ENCODE measurements at places on chromosomes 3 and 15. TPM values are rescaled to one million over a fixed set of nuclear protein-coding genes. Genes with fewer than 3 reads are reported as not detected.

The C3orf49 gene
- polyA plus RNA-seq, result not detected

The ZMYND10 gene
- polyA plus RNA-seq, result 0.87 TPM

The ADAMTS17 gene
- 0.05 TPM for polyA plus RNA-seq

The LRRIQ4 gene
- not detected for polyA plus RNA-seq

DNA sequence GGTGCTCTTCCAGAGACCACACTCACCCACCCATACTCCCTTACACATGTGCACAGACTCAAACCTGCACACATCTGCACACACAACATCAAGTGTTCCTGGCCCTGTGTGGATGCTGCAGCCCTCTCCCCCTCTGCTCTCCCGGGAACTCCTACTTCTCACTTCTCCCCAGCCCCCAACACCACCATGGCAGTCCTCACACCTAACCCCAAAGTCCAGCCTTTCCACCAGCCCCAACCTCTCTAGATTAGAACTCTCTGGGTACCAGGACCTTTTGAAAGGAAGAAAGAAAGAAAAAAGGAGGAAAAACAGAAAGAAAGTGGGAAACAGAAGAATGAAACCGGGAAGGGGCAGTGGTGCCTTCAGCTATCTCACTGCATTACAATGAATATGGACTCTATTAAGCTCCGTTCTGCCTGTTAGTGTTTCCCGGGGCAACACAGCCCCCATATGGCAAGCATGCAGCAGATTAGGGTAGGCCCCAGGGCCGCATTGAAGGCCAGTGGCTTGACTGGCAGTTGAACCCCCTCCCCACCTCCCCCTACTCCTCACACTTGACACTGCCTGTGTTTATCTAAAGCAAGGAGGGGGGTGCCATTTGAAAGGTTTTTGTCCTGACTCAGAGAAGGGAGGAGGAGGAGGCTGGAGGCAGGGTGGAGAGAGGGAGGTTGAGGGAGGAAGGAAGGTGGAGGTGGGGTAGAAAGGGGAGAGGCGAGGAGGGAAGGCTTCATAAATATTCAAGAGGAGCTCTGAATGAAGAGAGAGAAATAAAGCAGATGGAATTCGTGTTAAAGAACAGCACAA is 30.1 kb downstream of the BOC start:
- no peak for DNase-seq

- no peak for DNase-seq
These were observed 10.6 kb downstream of the HCN4 start for GRCh38 chr15:73357999-73358665.

GRCh38 chr15:59699810-59700431 is 10.8 kb upstream of the BNIP2 start:
- DNase-seq, result no peak

- no peak for DNase-seq
These were observed 86.8 kb upstream of the PSMD6 start for GRCh38 chr3:64110071-64110470.

DNA sequence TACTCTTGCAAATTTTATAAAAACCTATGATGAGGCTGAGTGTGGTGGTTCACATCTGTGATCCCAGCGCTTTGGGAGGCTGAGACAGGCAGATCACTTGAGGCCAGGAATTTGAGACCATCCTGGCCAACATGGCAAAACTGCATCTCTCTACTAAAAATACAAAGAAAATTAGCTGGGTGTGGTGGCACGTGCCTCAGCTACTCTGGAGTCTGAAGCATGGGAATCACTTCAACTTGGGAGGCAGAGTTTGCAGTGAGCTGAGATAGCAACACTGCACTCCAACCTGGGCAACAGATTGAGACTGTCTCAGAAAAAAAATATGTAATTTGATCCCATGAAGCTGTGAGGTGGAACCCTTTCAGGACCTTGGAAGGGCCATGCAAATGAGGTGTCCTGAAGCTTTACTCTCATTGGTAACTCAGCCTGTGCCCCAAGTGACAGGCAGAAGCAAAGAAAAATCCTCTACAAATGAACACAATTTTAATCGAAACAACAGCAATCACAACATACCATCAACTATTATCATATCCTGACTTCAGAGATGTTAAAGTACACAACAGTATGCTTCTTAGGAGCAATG is 84.6 kb upstream of the CDV3 start:
- DNase-seq, result no peak

DNA sequence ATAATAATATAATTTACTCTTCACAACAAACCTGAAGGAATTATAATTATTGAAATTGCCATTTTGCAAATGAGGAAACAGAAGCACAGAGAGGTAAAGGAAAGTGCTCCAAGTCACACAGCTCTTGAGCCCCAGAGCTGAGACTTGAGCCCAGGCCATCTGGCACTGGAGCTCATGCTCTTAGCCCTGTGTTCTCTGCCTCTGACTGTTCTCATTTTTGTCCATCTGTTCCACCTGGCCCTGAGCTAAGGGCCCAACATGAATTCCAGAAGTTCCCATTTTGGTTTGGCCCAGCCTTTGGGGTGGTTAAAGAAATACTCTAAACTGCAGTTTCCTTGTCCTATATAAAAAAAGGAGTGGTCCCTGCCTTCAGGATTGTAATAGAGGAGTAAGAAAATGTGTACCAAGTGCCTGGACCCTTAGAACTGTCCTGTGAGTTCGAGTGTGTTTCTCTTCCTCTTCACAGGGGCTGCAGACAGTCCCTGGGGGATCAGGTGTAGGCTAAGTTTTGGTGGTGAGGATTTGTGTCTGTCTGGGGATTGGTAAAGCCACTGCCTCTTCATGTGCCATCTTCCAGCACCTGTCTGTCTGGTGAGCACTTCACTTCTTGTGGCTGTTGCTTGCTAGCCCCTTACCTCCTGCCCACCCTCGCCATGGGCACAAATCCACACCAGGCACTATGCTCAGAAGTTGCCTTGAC is 91.8 kb downstream of the DNAJB8 start:
- no peak for DNase-seq

DNA sequence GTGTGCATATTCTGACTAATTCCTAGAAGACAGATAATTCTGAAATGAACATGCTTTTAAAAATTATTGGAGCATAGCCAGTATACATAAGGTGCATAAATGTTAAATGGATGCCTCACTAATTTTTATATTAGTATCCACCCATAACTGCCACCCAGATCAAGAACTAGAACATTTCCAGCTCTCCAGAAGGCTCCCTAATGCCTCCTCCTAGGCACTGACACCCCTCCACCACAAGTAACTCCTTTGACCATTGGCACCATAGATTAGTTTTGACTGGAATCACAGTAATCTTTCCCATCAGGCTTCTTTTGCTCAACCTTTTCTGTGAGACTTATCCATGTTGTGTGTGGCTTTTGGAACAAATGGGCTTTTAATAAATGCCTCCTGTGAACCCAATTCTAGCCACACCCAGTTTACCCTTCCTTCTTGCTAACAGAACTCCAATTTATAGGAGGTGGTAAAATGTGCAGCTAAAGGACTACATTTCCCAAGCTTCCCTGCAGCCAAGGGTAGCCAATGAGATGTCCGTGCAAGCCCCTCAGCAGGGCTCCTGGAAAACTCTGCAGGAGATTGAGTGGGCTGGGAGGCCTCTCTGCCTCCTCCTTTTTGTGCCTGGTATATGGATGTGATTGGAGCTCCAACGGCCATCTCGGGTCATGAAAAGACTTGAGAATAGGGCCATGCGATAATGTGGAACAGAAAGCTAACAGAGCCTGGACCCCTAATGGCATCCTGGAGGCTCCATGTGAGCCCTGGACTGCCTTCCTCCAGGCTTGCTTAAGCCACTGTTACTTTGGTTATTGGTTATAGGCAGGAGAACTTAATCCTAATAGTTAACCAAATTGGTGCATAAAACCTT is 322.6 kb upstream of the TLE3 start:
- no peak for DNase-seq

DNA sequence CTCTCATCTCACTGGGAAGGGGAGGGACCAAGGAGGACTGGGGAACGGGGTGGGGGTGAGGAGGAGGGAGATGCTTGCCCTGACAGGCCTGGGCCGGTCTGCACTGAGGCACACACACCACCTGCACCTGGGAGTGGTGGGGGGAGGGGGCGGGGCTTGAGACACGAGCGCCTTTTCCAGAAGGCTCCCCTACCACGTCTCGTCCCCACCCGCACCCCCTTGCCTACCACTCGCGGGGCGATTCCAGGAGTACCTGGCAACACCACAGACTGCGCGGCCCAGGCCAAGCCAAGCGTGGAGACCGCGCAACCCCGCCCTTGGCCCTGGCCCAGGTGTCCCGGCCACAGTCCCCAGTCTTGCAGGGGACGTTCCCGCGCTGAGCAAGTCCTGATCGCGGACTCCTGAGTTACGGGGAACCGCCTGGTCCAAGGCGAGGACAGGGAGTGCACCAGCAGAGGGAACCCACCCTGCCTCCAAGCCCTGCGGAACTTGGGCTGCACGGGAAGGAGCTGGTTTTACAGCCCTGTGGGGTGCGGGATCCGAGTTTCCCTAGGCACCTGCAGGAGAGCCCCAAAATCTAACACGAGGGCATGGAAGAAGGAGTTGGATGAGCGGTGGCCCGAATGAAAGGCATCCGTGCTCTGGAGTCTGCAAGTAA is 68.1 kb upstream of the SH3GL3 start:
- no peak for DNase-seq
